ENCODE measurements at places on chromosomes 2 and 18.
A peak's percentile ranks its signal among the peaks of the same experiment; 100 is the strongest.

GRCh38 chr2:35503738-35504199 is 851.8 kb upstream of the CRIM1 start:
- DNase-seq, result no peak

GRCh38 chr2:234415706-234416105 is 81.2 kb downstream of the ARL4C start:
- no peak for DNase-seq

DNA sequence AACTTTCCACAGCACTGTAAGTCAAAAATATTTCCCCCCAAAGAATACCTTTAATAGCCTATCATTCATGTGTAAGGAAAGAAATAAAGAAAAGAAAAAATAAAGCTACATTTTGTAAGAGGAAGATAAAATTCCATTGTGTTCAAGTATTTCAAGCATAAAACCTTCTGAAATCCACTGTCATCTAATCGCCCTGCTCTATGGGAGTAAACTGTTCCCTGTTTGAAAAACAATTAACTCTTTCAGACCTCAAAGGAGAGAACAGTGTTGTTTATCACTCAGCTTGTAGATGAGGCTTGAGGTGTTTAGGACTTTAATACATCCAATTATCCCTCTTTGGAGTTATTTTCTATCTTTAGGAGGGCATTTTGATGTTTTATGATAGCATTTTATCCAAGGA is 112.2 kb upstream of the REG3G start:
- DNase-seq, result no peak

DNA sequence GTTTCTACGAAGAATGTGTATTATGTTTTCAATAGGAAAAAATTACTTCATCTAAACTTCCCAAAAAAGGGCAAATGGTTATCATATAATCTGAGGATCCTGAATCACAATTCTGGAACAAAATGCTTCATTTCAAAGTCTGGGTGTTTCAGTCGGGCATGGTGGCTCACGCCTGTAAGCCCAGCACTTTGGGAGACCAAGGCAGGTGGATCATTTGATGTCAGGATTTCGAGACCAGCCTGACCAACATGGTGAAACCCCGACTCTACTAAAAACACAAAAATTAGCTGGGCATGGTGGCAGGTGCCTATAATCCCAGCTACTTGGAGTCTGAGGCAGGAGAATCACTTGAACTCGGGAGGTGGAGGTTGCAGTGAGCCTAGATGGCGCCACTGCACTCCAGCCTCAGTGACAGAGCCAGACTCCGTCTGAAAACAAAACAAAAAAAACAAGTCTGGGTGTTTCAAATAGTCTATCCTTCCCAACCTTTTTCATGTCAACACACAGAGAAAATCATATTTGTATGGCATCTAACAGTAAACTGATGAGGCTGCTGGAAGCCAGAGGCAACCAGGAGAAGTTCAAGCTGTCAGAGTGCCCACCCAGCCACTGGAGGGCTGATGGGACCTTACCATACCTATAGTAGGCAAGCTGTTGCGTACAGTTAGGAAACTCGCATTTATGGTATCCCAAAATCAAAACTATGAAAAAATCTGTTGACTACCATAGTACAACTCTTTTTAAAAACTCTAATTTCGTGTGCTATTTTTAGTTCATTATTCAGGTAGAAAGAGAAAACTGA is 14.6 kb downstream of the NBAS start:
- DNase-seq, result no peak

DNA sequence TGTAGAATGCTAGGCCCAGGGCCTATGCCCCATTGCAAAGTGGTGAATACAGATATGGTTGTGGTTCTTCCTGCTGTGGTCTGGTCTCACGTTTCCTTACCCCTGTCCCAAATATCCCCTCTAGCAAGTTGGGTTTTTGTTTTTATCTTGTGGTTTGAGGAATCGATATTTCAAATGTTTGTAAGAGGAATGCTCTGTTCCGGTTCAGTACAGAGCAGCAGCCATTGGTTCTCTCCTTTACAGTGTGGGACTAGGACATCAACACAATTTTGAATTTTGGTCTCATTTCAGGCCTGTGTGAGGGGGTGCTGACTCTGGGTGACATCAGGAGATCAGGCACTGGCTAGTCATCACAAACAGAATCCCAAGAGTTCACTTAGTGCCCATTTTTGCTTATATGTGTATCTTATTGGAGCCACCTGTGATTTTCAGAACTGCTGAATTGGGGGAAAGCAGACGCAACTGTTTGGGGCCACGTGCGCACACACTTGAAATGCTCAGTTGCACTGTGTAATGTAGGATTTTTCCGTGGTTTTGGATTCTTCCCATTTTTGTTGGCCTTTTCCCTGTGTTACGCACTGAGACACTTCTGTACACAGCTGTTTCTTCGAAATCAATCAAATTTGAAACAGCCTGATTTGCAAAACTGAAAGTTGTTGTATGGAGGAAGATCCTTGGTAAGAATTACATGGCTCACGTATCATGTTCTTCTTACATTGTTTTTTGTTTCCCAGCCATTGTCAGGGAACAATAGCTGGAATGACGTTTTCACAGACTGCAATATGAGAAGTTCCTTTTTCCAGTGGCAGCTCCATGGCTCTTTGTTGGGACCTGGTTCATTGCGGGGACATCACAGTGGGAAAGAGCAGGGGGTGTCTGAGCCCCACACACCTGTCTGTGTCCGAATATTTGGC is 8.6 kb downstream of the SH3BP4 start:
- no peak for DNase-seq

DNA sequence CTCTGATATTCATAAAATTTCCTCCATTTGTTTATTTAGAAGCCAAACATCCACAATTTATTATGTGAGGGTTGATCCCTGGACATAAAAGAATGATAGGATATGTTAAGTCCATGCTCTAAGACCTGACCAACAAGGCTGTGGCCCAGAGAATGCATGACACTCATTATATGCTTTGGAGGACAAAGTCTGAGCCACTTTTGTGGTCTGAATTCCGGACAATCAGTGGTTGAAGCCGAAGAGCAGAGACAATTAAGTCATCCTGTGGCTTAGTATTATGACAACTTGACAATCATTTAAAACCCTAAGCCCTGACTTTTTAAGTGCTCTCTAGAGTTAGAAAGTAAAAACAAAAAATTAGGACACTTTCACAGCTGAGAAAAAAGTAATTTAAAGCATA is 483.3 kb downstream of the PLCL1 start:
- no peak for DNase-seq

DNA sequence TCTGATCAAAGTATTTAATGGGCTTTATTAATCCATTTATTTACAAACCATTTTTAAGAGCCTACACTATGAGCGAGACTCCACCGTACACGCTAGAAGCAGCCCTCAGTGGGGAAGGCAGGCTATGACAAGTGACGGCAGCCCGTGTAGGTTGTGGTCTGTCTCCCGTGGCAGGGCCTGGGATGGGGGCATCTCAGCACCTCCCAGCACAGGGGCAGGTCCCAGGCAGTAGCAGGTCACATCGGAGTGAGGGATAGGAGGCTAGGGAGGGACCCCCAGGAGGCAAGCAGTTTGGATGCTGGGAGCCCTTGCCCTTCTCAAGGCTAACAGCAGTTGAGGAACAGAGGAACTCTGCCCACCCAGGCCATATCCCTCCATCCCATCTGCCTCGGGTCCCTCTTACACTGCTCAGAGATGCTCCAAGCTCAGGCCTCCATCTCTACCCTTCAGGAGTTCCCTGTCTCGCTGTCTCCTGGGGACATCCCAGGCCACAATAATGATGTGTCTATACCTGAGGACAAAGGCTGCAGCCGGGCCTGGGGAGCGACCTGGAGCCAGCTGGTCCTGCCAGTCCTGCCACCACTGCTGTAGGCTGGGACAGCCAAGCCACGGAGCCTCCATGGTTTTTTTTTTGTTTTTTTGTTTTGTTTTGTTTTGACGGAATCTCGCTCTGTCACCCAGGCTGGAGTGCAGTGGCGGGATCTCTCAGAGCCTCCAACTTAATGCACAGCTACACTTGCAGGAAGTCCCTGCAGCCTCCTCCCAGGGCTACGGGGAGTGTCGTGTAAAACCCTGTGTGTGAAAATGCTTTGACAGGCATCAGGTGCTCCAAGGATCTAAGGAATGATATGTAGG is 92.0 kb downstream of the NDUFA10 start:
- no peak for DNase-seq

- peak; percentile 16 for DNase-seq
Measured at GRCh38 chr2:44291281-44292248, 16.3 kb downstream of the SLC3A1 start.

GRCh38 chr2:107932488-107932887 is 53.8 kb upstream of the SLC5A7 start:
- DNase-seq, result no peak

GRCh38 chr2:2633017-2633416 is 301.9 kb upstream of the MYT1L start:
- DNase-seq, result no peak

GRCh38 chr2:37653805-37654378 is 17.6 kb downstream of the CDC42EP3 start:
- peak; percentile 18 for DNase-seq

DNA sequence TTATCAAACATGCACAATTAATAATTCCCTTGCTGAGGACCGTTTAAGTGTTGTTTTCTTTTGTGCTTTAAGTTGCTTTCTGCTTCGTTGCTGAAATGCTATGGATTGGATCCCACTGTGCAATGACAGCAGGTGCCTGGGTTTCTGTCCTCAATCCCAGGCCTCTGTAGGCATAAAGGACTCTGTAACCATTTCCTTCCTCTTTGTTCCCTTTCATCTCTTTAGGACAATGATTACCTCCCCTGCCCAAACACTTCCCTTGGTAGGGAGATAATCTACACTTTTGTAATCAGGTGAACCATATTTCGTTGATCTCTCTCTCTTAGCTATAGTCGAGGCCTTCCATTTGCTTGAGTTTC is 58.6 kb upstream of the LYPD6B start:
- DNase-seq, result no peak

- no peak for DNase-seq
Measured at GRCh38 chr2:43417300-43417699, 178.5 kb downstream of the THADA start.

DNA sequence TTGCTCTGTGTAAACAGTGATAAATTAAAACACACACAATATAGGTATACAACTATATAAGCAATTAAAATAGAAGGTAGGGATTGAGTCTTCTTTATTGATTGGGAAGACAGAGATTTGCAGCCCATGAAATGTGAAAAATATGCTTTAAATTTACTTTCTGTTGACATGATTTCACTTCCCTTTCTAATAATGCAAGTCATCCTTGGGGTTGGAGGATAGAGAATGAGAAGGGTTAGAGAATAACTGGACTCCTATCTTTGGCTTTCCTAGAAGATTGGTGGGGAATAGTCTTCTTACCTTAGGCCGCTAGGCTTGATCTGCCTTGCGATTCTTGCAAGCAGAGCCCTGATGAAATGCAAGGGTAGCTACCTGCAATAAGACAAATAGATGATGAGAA is 339.8 kb downstream of the NYAP2 start:
- no peak for DNase-seq

DNA sequence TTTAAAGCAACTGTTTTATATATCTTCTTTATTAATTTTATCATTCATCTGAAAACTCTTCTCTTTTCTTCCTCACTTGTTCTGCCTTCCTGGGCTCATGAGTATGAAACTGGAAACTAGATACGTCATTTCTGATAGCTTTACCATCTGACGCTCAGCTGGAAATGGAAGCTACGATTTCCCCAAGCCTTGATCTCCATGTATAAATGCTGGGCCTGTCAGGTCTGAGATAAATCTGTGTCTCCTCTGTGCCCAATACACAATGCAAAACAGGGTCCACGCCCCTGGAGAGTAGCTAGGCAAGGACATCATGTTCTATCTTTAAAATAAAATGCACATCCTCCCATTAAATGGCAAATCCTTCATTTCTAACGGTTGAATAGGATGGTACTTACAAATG is 238.4 kb downstream of the AFF3 start:
- DNase-seq, result no peak

DNA sequence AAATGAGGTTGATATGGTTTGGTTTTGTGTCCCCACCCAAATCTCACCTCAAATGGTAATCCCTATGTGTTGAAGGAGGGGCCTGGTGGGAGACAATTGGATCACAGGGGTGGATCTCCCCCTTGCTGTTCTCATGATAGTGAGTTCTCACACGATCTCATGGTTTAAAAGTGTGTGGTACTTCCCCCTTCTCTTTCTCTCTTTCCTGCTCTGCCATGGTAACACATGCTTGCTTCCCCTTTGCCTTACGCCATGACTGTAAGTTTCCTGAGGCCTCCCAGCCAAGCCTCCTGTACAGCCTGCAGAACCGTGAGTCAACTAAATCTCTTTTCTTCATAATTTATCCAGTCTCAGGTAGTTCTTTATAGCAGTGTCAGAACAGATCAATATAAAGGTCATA is 24.7 kb upstream of the FAM124B start:
- DNase-seq, result no peak

GRCh38 chr2:105784589-105784988 is 39.9 kb downstream of the NCK2 start:
- no peak for DNase-seq

- no peak for DNase-seq
Measured at GRCh38 chr18:75087119-75088020, 121.6 kb downstream of the PTGR3 start.

DNA sequence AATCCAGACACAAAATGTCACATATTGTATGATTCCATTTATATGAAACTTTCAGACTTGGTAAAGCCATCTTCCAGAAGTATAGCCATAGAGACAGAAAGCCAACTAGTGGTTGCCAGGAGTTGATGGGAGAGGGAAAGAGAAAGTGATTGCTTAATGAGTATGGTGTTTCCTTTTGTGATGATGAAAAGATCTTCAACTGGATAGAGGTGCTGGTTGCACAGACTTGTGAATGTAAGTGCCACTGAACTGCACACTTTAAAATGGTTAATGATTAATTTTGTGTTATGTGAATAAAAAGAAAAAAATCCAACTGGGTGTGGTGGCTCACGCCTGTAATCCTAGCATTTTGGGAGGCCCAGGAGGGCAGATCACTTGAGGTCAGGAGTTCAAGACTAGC is 135.3 kb upstream of the SLC1A4 start:
- DNase-seq, result no peak

GRCh38 chr2:237456200-237456843 is 30.7 kb upstream of the MLPH start:
- no peak for DNase-seq

GRCh38 chr2:109438773-109439389 is 174.9 kb downstream of the SEPTIN10 start:
- DNase-seq, result peak; percentile 52

- DNase-seq, result no peak
Measured at GRCh38 chr2:237447496-237447895, 33.5 kb upstream of the COL6A3 start.

- DNase-seq, result no peak
Measured at GRCh38 chr18:5604778-5605177, 61.0 kb upstream of the EPB41L3 start.

DNA sequence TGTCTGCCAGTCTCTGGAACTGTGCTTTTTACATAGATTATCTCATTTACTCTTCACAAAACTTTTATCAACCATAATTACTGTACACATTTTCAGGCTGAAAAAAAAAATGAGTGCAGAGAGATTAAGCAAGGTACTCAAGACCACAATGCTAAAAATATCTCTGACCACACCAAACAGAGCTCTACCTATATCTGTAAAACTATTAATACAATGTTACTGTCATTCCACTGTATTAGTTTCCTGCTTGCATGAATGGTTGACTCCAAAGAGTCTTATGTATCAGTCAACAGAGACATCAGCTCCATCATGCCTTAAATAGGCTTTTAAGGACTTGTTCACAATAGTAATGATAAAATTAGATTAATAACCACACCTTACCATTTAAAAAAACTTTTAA is 134.7 kb upstream of the CCDC150 start:
- DNase-seq, result no peak

GRCh38 chr2:12173943-12174340 is 427.5 kb downstream of the LPIN1 start:
- no peak for DNase-seq

GRCh38 chr18:48962252-48962993 is 11.7 kb upstream of the SMAD7 start:
- no peak for DNase-seq

- no peak for DNase-seq
Measured at GRCh38 chr2:234587341-234588053, 90.6 kb upstream of the ARL4C start.

All from anterior cingulate cortex (tissue), 58 donors.